ENCODE measurements at places on chromosomes 13 and 19. TPM values are rescaled to one million over a fixed set of nuclear protein-coding genes. Genes with fewer than 3 reads are reported as not detected.

- no peak for DNase-seq
These were observed 22.4 kb downstream of the ENOX1 start for GRCh38 chr13:43764349-43764748.

DNA sequence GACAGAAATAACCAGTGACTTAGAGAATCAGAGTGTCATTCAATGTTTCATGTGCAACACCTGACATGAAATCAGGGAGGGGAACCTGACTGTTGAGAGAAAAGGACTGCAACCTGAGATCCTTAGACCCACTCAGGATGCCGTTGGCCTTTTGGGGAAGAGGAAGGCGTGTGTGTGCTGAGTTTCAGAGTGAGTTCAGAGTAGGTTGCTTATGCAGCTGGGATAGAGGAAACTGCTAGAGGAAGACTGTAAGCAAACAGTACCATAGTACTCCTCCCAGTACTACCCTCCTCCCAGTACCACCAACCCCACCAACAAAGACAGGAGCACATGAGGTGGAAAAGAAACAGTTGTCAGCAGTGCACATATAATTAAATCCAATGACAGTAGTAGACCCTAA, 63.7 kb downstream of the KL start:
- DNase-seq = no peak

DNA sequence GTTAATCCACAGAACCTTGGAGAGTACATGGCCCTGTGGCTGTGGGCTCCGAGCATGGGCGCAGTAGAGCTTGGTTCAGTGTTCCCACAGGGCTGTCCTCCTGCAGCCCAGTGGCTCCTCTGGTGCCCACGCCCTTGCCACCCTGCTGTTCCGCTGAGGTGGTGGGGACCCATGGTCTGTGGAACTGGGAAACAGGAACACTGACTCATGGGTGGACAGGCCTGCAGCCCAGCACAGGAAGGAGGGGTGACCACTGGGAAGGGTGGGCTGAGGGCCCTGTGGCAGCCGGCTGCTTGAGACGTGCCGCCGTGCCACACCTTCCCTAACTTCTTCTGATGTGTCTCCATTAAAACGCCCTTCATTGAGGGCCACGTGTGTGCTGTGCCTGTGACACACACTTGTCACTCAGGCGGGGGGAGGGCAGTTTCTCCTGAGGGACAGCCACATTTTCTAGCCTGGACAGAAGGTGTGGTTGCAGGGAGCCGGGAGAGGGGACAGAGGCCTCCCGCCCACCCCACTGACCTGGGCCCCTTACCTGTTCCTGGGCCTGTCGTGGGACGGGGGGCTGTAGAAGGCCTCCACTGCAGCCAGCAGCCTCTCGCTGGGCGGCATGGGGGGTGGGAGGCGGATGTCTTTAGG, 21.1 kb downstream of the CHERP start:
- DNase-seq = no peak

DNA sequence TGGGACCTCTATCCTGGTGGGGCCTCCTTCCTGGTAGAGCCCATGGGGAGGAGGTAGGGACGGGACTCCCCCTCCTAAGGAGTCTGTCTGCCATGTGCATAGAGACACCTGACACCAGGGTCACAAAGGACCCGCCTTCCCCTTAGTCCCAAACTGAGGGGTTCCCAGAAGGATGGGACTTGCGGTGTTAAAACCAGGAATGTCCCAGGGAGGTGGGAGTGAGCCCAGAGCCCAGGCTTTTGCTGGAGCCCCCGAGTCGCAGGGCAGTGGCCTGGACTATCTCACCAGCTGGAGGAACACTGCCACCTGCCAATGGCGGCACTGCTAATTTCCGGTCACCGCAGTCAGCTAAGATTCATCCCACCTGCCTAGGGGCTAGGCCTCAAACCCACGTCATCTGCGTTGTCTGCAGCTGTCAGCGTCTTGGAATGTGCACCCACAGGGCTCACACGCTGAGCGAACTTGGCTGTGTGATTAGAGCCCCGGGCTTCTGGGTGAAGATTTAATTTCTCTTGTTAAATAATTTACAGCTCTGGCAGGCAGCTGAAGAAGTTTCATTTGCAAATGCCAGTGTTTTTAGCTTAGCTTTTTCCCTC, 31.9 kb upstream of the ATP11A start:
- DNase-seq = peak; percentile 28

DNA sequence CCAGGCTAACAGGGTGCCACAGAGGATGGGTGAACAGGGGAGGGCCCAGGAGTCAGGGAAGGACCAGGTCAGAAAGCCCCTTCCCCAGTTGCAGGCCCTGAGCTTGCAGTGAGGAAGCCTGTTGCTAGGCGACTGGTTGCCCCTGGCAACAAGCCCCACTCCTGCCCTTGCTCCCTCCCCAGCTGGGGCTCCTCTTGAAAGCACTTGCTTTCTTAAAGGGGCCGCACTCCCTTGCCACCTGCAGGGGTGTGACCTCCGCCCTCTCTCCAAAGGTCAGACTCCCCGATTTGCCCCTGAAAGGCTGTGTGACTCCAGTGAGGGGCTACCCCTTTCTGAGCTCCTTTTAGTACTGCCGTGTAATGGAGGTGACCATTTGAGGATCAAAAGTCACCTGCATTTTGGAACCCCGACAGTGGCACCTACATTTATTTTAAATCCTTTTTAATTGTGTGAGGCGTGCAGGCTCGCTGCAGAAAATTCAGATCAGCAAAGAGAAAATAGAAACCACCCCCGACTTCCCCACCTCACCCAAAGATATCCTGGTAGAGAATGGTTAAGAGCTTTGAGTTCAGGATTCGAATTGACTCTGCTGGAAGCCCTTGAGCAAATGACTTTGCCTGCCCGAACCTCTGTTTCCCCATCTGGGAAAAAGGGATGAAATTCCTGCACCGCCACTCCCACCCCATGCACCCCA, 4.8 kb downstream of the FCHO1 start:
- peak; percentile 58 for DNase-seq

GRCh38 chr13:34162544-34162933, 344.6 kb downstream of the RFC3 start:
- peak; percentile 36 for DNase-seq

- peak; percentile 99 for DNase-seq
These were observed 899.3 kb downstream of the UQCRFS1 start for GRCh38 chr19:28313633-28314032.

DNA sequence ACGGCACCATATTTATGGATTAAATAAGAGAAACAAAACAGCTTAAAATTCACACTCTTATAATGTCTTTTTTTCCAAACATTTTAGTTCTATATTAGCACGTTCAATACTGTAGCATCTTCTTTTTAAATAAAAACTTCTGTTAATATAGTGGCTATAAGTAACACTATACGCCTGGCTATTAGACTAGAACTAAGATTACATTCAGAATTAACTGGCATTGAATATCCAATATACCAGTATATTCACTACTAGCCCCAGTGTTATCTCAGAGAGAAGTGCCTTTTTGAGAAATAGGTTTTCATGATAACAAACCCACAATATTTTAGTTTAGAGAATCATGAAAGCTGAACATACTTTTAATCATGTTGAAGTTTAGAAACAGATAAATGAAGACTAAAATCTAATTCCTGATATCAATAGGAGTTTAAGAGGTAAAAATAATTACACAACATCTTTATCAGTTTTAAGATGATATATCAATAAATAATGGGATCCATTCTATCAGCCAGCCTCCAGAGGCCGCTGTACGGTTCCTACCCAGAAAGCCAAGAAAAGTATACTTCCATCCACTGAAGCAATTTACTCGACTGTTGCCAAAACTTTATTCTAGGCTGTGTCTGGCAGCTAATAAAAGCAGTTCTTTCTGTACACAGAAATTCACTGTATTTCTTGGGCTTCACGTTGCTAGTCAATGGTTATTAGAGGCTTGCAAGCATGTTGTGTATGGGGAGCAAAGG, 1113.4 kb upstream of the MIR17HG start:
- no peak for DNase-seq

- peak; percentile 15 for DNase-seq
These were observed 1.1 kb downstream of the FPR1 start for GRCh38 chr19:51750400-51751094.

DNA sequence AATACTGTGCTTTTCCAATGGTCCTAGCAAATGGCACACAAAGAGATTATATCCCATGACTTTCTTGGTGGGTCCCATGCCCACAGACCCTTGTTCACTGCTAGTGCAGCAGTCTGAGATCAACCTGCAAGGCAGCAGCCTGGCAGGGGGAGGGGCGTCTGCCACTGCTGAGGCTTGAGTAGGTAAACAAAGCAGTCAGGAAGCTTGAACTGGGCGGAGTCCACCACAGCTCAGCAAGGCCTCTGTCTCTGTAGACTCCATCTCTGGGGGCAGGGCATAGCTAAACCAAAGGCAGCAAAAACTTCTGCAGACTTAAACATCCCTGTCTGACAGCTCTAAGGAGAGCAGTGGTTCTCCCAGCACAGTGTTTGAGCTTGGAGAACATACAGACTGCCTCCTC, 82.9 kb downstream of the ZNF737 start:
- DNase-seq = no peak

GRCh38 chr19:28943651-28944050, 269.3 kb downstream of the UQCRFS1 start:
- DNase-seq = no peak

DNA sequence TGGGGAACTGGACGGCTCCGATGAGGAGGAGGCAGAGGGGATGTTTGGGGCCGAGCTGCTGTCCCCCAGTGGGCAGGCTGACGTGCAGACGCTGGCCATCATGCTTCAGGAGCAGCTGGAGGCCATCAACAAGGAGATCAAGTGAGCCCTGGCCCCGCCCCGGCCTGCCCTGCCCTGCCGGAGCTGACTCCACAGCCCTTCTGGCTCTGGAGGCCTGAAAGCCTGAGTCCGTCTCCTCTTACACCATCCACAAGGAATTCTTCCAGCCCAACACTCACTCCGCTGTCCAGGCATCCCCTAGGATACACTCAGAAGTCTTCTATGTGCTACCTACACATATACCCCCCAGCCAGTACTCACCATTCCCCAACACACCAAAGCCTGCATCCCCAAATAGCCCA, 17.4 kb downstream of the PPFIA3 start:
- DNase-seq = no peak

DNA sequence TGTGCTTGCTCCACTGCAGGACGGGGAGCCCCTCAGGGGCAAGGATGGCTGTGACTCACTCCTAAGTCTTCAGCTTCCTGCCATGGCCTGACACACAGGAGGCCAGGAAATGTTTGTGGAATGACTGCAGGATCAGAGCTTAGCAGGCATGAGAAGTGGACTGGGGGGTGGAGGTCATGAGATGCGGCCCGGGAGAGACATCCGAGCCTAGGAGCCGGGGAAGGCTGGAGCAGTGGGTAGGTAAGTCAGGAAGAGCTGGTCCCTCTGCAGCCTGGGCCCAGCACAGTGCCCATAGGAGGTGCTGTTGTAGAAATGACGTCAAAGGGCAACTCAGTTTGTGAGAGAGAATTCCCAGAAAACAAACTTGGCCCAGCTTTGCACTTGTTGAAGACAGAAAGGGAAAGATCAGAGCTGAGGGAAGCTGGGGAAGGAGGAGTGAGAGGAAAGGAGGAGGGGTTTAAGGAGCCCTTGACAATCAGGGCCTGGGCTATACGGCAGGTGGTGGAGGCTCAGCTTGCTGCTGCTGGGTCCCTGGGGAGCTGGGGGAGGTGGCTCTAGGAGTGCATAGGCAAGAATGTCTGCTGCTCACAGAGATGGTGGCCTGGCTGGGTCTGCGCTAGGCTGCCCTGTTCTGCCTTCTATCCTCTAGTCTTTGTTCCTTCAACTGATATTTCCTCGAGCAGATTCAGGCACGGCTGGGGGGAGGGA, 18.5 kb downstream of the POU2F2 start:
- peak; percentile 98 for DNase-seq

- DNase-seq = no peak
These were observed 306.4 kb downstream of the KLF5 start for GRCh38 chr13:73365252-73365651.

GRCh38 chr13:85236413-85236812, 562.8 kb downstream of the SLITRK6 start:
- DNase-seq = peak; percentile 71

- DNase-seq = peak; percentile 13
These were observed 380.0 kb upstream of the SGCG start for GRCh38 chr13:22800526-22801401.

DNA sequence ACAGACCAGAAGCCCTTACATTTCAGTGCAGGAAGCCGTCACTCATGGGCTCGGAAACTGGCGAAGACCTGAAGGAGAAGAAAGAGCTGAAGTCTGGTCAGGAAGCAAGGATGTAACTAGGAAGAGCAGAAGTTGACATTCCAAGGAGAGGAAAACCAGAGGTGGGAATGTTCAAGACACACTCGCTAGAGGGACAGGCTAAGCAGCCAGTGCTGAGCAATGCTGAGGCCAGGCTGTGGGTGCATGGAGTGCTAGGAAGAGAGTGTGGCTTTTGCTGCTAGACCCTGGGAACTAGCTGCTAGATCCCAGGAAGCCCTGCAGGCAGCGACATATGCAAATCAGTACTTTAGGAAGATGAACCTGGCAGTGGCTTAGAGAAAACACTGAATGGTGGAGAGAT, 12.1 kb upstream of the URAD start:
- no peak for DNase-seq

DNA sequence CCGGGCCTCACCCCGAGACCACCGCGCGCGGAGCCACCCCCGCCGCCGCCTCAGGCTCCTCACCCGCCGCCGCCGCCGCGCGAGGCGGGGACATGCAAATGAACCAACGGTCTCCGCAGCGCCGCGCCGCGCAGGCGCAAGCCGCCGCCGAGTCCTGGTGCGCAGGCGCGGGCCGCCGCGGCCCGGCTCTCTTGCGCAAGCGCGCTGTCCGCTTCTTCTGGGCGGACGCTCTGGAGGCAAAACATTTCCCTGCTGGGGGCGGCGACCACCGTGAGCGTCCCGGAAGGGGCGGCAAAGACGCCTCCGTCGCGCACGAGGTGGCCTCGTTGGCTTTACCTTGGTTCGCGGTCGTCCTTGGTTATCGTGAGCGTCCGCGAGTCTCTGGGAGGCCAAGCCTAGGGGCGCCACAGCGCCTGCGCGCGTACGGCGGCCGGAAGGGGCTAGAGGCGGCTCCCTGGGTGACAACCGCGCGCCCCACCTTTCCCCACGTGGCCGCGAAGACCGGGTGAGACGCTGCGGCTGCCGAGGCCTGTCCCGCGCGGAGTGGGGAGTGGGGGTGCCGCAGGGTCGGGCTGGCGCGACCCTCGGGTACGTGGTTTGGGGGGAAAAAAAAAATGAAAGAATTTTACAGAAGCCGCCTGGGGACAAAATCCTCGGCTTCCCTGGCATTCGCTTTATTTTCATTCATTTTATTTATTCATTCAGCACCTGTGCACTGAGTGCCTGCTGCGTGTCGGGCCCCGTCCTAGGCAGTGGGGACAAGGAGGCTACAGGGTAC, at the start of the genes ARMC6 and SUGP2:
ARMC6 (plus strand) TSS at position 178 of the 778 bp plus-strand sequence. CDS start 607 bp downstream, outside the sequence.
SUGP2 (minus strand) TSS at position 92 of the 778 bp plus-strand sequence. CDS start 2,446 bp downstream, outside the sequence.
- DNase-seq = peak; percentile 86

- no peak for DNase-seq
These were observed 243.5 kb upstream of the SGCG start for GRCh38 chr13:22937241-22937640.

GRCh38 chr13:50521831-50522149, 321.7 kb downstream of the DLEU7 start:
- peak; percentile 49 for DNase-seq

Gene NDUFS7
- total RNA-seq = 55.0 TPM

Gene LRRC63
- total RNA-seq = under 0.01 TPM

Gene CHAMP1
- total RNA-seq = 14.5 TPM

Gene ACER1
- not detected for total RNA-seq

Gene IZUMO2
- total RNA-seq = not detected

Gene CLC
- not detected for total RNA-seq

Gene SLC46A3
- total RNA-seq = 4.6 TPM

Gene TM9SF2
- 95.3 TPM for total RNA-seq

Gene SKA3
- total RNA-seq = 6.1 TPM

Gene SELENOV
- total RNA-seq = not detected

Gene FEM1A
- total RNA-seq = 9.5 TPM

Gene ATP5F1D
- total RNA-seq = 20.5 TPM

Gene SLC5A5
- not detected for total RNA-seq

Gene BEST2
- not detected for total RNA-seq

Gene KIR2DL4
- not detected for total RNA-seq

Gene WDR87
- total RNA-seq = not detected

Data from fibroblast of lung (primary cell).